T47D (cell line): ENCODE measurements at places on chromosomes 5 and 9.

GRCh38 chr5:59296317-59297264 is 596.9 kb downstream of the PDE4D start:
- DNase-seq, result no peak

DNA sequence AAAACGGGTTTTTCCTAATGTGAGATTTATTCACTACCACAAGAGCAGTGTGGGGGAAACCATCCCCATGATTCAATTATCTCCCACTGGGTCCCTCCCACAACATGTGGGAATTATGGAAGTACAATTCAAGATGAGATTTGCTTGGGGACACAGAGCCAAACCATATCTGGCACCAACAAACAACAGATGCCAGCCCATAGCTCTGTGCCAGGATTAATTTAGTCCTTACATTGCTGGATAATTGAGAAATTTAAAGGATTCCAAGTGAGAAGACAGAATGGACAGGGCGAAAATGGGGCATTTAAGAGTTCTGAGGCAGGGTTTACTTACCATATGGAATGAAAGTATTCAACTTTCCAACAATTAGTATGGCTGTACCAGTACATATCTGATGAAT is 30.8 kb upstream of the DNAH5 start:
- no peak for DNase-seq

GRCh38 chr9:18447131-18447530 is 26.8 kb upstream of the ADAMTSL1 start:
- no peak for DNase-seq

GRCh38 chr9:132589148-132590036 is 7.0 kb downstream of the BARHL1 start:
- no peak for DNase-seq

DNA sequence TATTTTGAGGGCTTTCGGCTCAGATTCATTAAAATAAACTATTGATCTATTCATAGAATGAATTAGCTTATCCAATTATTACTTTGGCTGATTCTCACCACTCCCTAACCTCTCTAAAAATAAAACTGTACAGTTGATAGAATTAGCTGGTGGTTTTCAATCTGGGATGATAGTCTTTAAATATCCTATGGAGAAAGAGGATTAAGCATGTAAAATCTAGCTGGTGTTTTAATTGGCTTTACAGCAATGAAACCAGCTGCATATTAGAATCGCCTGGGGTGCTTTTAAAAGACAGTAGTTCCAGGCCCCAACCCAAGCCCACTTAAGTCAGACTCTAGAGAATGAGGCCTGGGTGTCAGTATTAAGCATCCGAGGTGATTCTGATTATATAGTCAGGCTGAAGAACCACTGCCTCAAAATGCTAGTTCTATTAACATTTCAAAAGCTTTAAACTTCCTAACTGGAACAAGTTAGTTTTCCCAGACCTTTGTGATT is 95.1 kb downstream of the MAP1B start:
- no peak for DNase-seq

GRCh38 chr9:77946969-77947620 is 84.5 kb downstream of the GNAQ start:
- DNase-seq, result peak; percentile 47

GRCh38 chr9:38029915-38030638 is 39.0 kb downstream of the SHB start:
- DNase-seq, result no peak

- no peak for DNase-seq
These were observed 38.7 kb upstream of the PTGS1 start for GRCh38 chr9:122332083-122332482.

GRCh38 chr5:1124205-1125029 is 12.6 kb upstream of the SLC12A7 start:
- DNase-seq, result no peak

GRCh38 chr9:78236551-78236910 is 656 bp downstream of the CEP78 start:
- no peak for DNase-seq

GRCh38 chr5:978693-979092 is 29.9 kb upstream of the NKD2 start:
- no peak for DNase-seq

- DNase-seq, result no peak
These were observed 139.9 kb downstream of the FANCC start for GRCh38 chr9:95177617-95178016.

- no peak for DNase-seq
These were observed 144.7 kb downstream of the SAXO1 start for GRCh38 chr9:18888290-18888689.

DNA sequence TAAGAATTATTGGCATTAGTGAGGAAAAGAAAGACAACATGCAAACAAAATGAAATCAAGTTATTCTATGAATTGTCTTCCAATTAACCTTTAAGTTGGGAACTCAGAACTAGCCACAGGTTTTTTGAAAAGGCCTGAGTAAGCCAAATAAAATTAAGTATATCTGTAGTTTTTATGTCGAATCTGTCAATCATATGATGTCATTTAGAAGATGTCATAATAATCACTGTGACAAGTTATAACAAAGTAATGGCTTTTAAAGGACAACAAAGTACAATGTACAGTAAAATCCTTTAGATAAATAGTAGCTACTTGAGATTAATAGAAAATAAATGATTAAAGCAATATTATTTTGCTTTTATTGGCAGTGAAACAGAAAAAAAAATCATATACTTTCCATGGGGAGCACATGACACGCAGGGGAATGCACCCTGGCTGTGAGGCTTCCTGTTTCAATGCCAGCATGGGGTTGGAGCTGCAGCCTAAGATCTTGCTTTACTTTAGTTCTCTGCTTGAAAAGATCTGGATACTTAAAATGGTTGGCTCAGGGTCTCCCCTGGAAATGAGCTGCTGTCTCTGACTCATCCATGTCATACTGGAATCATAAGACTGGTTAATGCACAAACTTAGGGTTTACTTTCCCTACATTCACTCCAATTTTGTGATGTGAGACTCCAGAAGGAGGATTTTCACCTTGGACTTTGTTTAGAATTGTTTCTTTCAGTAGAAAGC is 284.3 kb downstream of the TAF11L14 start:
- DNase-seq, result no peak

DNA sequence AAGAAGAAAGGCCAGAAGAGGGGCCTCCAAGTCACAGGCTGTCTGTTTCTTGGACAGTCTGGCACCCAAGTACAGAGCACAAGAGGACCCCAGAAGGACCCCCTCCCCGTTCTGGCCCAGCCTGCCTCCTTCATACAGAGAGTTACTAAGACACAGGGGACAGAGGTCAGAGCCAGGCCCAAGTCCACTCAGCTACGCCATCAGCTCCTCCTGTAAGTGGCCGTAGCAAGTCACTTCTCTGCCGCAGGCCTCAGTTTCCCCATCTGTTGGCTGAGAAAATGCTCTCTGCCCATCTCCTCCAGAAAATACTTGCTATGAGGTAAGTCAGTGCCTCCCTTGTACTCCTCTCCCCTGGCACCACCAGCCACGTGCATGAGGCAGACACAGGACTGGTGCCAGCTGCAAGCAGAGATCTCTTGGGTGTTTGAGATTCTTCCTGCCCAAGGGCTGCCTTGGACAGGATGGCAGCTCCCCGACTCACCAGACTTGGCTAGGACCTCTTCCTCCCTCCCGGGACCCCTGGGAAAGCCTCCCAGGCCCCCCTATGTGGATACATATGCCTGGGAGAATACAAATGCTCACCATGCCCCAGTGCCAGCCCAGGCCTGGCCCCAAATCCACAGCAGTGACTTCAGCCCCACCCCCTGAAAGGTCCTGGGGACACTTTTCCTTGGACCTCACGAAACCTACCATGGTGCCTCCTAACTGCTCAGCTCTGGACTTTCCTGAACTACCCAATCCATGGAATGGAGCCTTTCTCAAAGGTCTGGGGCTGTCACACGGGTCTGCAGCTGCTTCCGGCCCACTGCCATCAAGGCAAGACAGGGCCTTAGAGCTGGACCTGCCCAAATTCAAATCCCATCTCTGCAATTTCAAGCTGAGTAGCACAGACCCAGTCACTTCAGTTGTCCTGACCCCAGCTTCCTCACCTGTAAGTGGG is 5.1 kb downstream of the EEIG1 start:
- no peak for DNase-seq

DNA sequence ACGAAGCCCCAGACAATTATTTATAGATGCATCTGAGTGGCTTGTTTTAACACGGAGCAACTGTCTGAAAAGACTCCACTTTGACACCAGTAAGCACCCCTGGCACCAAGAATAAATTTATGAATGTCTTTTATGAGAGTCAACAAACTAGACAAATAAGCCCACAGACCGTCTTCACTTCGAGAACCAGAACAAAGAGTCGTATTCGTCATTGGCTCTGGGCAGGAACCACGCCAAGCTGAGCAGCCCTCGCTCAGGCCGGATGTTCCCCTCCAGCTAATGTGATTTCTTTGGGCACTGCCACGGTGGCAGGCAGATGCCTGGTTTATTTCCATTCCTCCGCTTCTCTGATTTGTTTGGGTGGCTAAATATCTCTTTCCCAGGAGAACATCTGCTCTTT is 91.9 kb upstream of the STC2 start:
- no peak for DNase-seq

DNA sequence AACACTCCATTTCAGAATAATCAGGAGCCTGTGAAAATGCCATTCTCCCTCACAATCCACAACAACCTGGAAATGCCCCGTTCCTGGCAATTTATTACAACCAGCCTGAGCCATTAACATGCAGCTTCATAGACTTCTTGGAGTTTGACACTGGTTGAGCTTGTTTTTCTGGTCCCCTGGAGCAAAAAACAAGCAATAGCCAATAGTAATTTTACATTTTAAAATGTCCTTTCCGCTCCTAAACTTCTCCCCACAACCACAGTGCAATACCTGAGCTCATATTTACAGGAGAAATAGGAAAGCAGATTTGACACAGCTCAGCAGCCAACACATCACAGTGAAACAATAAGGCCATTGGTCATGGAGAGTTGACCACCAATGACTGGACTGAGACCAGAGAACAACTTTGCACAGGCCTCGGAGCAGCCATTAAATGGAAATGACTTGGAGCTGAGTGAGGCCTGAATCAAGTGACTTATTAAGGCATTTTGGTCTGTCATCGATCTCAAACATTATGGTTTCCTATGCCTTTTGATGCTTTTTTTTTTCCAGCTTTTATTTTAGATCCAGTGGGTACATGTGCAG is 73.0 kb downstream of the ENC1 start:
- DNase-seq, result peak; percentile 67

GRCh38 chr5:147617191-147617606 is 107.3 kb upstream of the DPYSL3 start:
- DNase-seq, result no peak

DNA sequence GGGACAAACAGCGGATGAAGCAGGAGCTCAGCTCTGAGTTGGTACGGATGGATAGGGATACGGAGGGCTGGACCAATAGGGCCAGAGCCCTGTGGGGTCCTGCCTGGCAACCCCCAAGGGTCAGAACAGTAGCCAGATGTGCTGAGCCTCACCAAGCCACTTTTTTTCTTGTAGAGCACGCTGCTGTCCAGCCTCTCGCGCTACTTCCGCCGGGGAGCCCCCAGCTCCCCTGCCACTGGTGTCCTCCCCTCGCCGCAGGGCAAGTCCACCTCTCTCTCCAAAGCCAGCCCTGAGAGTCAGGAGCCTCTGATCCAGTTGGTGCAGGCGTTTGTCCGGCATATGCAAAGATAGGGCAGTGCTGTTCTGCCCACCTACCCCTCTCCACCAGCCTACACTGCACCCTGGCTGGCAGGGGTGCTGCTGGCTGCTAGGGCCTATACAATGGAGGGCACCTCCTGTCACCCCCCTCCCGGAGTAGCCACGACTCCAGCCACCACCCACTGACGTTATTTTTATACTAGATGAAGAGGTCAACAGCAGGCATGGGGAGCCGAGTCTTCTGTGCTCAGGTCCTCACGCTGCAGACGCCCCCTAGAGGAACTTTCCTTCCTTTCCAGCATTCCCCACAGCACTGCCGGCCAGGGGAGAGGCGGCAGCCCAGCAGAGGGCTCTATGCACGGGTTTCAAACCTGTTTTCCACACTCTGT is 21.6 kb downstream of the SH3GLB2 start:
- DNase-seq, result peak; percentile 89

DNA sequence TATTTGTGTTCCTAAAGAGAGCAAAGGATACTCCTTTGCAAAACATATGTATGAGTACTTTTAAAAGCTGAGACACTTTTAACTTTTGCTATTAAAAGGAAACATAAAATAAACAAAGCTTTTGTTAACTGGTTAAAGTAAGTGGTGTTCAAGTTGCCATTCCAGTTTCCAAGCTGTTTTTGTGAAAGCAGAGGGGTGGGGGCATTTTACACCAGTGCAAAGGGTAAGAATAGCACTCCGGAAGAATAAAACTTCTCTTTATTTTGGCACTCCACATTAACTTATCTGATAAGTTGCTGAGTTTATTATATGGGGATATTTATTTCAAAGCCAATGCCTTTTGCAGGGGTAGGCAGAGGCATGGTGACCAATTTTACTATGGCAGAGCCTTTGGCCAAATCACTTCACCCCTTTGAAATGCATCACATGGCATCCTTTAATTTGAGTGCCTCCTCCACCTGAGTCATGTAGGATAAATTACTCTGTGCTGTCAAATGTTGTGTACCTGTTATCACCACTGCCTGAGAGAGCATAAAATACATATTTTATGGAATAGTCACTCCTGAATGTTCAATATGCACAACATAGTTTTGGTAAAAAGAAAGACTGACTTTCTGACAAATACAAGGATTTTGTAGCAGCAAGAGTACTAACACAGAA is 62.9 kb downstream of the MLLT3 start:
- no peak for DNase-seq

GRCh38 chr5:37710965-37711364 is 128.9 kb downstream of the GDNF start:
- DNase-seq, result no peak

DNA sequence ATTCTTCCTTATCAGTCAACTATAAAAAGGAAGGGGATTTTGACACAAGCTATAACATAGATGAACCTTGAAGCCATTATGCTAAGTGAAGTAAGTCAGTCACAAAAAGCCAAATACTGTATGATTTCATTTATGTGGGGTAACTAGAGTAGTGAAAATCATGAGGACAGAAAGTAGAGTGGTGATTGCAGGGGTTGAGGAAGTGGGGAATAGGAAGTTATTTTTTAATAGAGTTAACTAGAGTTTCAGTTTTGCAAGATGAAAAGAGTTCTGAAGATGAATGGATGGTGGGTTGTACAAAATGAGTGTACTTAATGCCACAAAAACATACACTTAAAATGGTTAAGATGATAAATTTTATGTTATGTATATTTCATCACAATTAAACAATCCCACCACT is 65.4 kb upstream of the FAM174A start:
- DNase-seq, result no peak

DNA sequence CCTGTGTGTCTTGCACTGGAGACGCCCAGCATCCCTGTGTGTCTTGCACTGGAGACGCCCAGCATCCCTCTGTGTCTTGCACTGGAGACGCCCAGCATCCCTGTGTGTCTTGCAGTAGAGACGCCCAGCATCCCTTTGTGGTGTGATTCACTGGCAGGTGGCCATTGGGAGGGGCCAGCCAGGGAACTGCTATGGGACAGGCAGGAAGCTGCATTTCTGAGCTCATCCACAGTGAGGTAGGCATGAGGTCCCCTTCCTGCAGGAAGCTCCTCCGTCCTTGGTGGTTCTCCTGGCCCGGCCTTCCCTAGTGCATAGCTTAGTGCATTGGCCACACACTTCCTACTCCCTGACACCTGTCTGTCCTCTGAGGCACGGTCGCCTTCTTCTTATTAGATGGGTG is 43.5 kb downstream of the IRX1 start:
- no peak for DNase-seq

GRCh38 chr5:174325431-174325830 is 279.9 kb downstream of the NSG2 start:
- DNase-seq, result no peak
